ENCODE measurements at places on chromosomes 11 and 22.

GRCh38 chr11:116406042-116406441 lies 366.7 kb downstream of the BUD13 start:
- DNase-seq, result no peak

GRCh38 chr22:20509344-20510047 lies 2.1 kb downstream of the MED15 start:
- peak; percentile 89 for DNase-seq

GRCh38 chr22:27311698-27312550 lies 489.6 kb downstream of the MN1 start:
- DNase-seq, result no peak

DNA sequence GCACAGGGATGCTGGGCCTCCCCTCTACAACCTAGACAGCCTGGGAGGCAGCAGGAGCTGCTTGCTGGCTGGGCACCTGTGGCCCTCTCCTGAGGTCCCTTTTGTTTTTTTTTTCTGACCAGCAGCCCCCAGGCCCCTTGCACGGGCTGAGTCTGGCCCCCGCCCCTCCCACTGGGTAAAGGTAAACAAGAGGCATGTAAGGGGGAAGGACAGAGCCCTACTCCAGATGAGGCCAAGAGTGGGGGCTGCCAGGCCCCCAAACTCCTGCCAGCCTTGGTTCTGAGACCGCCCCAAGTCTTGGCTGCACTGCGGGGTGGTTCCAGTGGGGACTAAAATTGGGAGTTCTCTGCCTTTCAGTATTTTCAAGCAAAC lies 9.2 kb downstream of the PLXNB2 start:
- no peak for DNase-seq

DNA sequence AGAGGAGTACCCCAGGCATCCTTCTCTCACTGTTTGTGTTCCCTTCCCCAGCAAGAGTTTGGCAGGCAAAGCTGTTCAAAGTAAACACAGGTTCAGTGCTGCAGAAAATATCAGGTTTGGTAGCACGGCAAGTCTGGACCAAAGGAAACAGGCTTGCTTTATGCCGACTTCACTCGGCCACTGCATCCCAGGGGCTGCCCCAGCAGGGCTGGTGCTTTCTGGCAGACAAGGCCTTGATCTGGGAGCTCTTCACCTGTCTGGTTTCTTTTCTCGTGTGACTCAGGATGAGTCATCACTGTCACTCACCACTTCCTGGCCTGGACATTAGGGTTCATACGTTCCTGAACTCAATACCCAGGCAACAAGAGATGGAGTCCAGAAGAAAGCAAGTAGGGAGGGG lies 52.6 kb upstream of the NAV2 start:
- DNase-seq, result no peak

DNA sequence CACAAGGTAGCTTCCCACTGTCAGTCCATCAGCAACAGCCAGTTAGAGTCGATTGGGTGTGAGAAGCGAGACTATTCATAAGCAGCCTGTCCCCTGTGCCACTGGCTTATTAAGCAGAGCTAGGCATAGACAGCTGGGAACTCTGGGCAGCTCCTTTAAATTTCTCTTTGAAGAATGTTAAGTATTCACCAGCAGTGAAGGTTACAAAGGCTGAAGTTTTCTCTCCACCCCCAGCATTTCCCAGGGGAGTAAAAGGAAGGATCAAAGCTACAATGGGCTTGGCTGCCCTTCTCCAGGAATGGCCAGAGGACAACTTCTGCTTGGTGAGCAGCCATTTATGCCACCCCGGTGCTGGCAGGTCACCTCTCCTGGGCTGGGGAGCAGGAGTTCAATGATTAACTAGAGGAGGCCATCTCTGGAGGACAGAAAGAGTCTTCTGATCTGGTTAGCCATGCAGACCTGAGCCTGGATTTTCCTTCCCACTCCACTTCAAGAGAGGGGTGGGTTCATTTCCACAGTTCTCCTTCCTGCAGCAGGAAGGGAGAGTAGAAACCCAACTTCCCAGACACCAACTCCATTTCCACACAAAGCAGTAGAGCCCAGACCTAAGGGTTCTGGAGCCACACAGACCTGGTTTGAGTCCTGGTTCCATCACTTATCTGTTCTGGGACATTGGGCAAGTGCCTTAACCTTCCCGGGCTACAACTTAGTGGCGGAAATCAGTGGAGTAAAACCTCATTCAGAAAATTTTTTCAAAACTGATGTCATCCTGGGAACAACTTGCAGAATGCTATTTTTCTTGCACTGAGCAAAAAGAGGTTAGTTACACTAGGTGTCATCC lies 22.6 kb downstream of the POU2AF3 start:
- DNase-seq, result no peak

GRCh38 chr11:127080735-127081134 lies 80.2 kb upstream of the KIRREL3 start:
- no peak for DNase-seq

All from right atrium auricular region (tissue), 2 donors.